ENCODE measurements at places on chromosomes 4 and X.

- DNase-seq: no peak
These were observed 191.6 kb downstream of the ANAPC10 start for GRCh38 chr4:144906181-144906925.

GRCh38 chr4:8376361-8377102 is 64.0 kb downstream of the ACOX3 start:
- no peak for DNase-seq

DNA sequence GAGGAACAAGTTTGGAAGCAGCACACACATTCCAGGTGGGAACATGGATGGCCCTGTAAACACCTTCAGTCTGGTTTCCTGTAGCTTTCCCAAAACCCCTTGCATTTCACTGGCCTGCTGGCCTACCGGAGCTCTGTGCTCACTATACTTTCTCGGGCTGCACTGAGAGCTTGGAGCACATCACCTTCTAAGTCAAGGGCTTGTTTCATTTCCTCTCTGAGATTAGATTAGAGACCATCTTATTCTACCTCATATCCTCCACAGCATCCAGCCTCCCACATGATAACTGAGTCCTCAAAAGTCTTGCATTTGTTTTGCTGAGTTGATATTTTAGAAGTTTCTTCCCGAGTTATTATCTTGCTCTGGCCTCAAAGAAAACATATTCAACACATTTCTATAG is 147.7 kb downstream of the RASL11B start:
- no peak for DNase-seq

DNA sequence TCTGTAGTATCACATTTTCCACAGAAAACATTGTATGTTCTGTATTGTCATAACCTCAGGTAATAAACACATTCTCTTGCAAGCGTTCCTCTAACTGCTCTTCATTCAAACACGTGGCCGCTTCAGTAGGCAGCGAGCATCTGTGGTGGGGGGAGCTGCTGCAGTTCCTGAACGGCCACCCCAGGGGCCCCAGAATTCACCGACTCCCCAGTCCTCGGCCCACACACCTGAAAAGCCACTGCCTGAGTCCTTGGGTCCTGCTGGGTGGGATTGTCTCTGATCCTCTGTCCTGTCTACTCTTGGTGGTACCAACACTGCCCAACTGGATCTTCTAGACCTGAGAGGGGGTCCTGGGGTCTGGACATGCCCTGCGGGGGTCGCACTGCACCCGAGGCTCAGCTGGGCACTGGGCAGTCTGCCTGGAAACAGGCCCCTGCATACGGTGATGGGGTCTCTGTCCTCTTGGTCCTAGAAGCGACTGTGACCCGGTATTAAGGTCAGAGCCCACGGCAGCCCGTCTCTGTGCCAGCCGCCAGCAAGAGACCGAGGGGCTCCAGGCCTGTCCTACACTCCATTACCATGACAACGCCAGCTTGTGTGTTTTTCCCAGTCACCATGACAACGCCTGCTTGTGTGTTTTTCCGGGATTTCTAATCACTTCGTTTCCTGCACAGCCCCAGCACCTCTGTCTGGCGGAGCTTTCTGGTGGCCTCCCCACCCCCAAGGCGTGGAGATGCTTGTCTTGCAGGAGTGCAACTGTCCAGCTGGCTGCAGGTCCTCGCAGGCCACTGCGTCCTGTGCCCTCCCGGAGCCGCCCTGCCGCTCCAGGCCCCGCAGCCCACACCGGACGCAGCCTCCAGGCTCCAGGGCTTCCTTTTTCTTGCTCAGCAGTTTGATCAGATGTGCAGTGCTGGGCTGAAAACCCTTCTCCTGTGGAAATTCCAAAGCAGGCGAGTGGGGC is 16.0 kb downstream of the CTBP1 start:
- no peak for DNase-seq

DNA sequence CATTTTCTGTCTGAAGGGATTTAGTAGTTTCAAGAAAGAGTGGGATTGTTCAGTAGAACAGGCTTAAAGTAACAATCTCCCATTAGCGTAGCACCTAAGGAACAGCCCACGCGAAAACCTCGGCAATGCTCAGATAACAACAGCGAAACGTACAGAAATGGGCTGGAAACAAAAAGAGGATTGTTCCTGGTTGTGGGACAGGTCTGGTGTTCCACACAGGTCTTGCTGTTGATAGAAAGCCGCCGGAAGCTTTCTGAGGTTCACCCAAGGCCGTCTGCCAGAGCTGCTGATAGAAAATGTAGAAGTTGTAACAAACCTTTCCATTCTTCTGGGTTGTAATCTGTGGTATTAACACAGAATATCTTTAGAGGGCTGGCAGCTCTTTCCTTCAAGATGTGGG is 69.4 kb upstream of the CLCN4 start:
- no peak for DNase-seq

- no peak for DNase-seq
These were observed 207.8 kb upstream of the PCDH18 start for GRCh38 chr4:137740141-137740540.

Measured in stimulated activated CD4-positive, alpha-beta T cell treated with anti-CD3 and anti-CD28 coated beads, TNF-alpha, amount 100 ng/mL, for 24 hours (primary cell).